ENCODE measurements at places on chromosomes 11 and 22. TPM values are rescaled to one million over a fixed set of nuclear protein-coding genes. Genes with fewer than 3 reads are reported as not detected.

DNA sequence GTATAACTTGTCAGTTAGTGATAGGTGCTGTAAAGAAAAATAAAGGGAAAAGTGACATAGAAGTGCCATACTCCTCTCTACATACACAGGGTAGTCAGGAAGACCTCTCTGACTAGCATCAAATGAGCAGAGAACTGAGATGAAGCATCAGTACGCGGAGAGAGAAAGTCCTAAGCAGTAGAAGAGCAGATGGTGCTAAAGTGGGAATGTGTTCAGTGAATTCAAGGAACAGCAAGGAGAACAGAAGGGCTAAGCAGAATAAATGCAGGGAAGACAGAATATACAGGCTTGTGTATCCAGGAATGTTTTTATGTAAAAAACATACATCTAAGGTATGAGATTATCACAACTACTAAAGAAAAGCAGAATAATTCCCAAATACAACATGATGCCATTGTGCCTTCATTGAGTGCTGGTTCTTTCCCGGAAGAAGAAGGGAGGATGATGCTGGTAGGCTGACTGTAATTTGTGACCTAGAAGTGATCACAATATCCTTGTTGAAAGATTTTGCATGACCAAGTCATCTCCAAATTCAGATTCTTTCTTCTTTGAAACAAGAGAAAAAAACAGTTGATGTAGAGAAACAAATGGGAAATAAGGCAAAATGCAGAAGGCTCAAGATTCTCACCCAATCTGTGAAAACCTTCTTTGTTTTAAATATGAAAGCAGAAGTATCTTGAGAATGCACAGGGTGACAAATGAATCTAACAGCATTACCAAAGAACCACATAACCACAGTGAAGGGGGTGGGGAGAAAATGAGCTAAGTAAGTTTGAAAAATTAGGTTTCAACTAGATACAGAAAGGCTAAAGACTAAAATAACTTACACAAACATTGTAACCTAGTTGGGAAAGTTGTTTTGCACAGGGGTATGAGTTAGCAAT, 20.5 kb downstream of the MRE11 start:
- DNase-seq = no peak

- DNase-seq = peak; percentile 16
Measured at GRCh38 chr11:32894149-32894827, 1.7 kb downstream of the QSER1 start.

The RNH1 gene
- total RNA-seq = 112 TPM

- no peak for DNase-seq
Measured at GRCh38 chr22:35065796-35066218, at the start of gene ISX. Gene ISX (plus strand): TSS chr22:35066158. CDS start chr22:35067088, 930 bp downstream.

The LRRC75B gene
- total RNA-seq = not detected

The MS4A3 gene
- total RNA-seq = 0.79 TPM

- no peak for DNase-seq
Measured at GRCh38 chr22:47563406-47564157, 801.1 kb downstream of the TBC1D22A start.

GRCh38 chr11:123179586-123179985, 15.5 kb downstream of the CLMP start:
- no peak for DNase-seq

DNA sequence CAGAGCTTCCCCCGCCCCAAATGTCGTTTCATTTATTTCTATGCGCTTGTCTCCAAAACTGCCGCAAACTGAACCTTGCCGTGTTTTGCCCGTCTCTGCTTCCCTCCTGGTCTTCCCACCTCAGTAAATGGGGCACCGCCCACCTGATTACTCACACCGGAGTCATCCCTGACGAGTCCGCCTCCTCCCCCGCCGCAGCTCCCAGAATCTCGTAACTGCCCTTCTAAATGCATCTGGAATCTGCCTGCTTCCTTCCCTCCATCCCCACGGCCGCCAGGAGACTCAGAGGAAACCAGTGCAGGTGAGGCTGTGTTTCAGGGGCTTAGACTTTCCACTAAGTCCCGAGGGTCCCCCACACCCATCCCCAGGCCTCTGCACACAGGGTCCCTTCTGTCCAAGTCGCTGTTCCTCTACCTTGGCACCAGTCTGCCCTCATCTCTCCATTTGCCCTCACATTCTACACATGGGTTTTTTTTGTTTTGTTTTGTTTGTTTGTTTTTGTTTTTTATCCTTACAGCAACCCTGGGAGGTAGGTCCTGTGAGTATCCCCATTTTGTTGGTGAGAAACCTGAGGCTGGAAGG, 62.6 kb upstream of the PHF21B start:
- DNase-seq = no peak

DNA sequence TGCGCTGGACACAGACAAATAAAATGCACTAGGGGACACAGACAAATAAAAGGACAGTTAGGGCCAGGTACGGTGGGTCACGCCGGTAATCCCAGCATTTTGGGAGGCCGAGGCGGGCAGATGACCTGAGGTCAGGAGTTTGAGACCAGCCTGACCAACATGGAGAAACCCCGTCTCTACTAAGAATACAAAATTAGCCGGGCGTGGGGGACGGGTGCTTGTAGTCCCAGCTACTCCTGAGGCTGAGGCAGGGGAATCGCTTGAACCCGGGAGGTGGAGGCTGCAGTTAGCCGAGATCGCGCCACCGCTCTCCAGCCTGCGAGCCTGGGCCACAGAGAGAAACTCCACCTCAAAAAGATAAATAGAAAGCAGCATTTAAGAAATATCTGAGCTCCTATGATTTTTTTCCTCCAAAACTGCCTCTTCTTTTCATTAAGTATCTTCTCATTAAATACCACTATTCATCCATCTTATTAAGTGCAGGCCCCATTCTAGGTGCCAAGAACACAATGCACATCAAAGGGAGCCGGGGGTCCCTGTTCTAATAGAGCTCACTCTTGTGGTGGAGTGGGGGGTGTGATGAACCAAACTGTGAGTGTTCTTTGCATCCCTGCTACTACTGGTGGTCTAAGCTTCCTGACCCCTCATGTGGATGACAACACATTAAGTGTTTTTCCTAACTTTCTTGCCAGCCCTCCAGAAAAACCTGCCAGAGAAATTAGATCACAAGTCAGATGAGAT, 766 bp upstream of the ZNHIT2 start:
- no peak for DNase-seq

The TKFC gene
- 29.6 TPM for total RNA-seq

The MS4A4A gene
- total RNA-seq = not detected

The RGL4 gene
- total RNA-seq = 22.1 TPM

- no peak for DNase-seq
Measured at GRCh38 chr11:114209904-114210303, 86.3 kb upstream of the NNMT start.

GRCh38 chr11:12319988-12320387, 57.4 kb upstream of the PARVA start:
- no peak for DNase-seq

GRCh38 chr11:123654566-123655081, at the start of gene SCN3B:
Gene SCN3B (minus strand): TSS chr11:123654624. CDS start chr11:123653801, 823 bp downstream.
- DNase-seq = peak; percentile 10

The GAS2L1 gene
- 1.8 TPM for total RNA-seq

GRCh38 chr11:1387961-1388762, 1.6 kb upstream of the BRSK2 start:
- no peak for DNase-seq

GRCh38 chr22:23233752-23234408, 53.6 kb downstream of the BCR start:
- DNase-seq = no peak

The ESAM gene
- total RNA-seq = 3.0 TPM

- DNase-seq = no peak
Measured at GRCh38 chr11:92703449-92703830, 266.0 kb upstream of the MTNR1B start.

The PHRF1 gene
- total RNA-seq = 43.8 TPM

DNA sequence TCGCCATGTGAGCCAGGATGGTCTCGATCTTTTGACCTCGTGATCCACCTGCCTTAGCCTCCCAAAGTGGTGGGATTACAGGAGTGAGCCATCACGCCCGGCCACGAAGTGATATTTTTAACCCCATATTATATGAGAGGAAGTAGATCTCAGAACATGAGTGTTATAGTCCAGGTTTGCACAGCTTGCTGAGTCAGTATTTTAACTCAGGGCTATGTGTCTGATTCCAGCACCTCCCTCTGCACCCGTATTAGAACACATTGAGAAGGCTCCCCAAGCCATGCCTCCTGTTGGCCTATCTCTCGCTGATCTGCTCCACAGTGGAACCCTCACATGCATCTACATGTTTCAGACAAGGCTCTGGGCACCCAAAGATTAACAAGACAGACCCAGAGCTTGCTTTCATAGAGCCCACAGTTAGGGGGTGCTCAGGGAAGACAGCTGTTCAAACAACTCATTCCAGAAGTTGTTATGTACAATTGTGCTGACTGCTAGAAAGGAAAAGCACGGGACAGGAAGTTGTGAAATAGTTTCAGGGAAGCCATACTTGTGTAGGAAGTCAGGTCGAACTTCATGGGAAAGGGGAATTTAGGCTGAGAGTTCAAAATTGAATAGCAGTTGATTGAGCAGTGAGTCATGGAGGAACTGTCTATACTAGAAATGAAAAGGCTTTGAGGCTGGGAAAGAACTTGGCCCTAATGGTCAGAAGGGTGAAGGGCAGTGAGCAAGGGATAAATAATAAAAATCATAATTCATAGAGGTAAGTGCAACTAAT, 49.3 kb upstream of the CLPB start:
- no peak for DNase-seq

DNA sequence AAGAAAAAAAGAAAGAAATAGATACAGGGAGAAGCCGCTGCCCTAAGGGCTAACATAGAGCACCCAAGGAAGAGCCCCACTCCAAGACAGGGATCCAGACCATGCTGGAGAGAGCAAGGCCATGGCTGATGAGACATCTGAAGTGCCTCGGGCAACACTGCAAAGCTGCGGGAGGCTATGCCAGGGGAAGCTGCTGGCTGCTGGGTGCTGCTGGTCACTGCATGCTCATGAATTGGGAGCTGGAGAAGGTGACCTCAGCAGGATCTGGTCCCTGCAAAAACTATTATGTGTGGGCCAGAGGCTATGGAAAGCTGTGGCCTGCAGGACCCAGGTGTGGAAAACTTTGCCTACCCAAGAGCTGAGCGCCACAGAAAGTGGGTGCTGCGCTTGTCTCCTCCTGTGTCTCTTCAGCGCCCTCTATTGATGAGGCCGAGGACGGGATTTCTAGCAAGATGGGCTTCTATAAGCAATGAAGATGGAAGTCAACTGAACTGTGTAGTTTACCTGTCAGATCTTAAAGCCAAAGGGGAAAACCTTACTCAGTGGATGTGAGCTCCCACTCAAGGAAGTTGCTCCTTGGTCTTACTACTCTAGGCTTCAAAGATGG, 17.3 kb upstream of the SLC29A2 start:
- DNase-seq = peak; percentile 46

- DNase-seq = no peak
Measured at GRCh38 chr22:48827904-48828555, 999.6 kb downstream of the BRD1 start.

The PLAAT3 gene
- total RNA-seq = 5.8 TPM

The YPEL4 gene
- total RNA-seq = 0.99 TPM

- peak; percentile 49 for DNase-seq
Measured at GRCh38 chr11:114172055-114172861, 112.7 kb downstream of the ZBTB16 start.

DNA sequence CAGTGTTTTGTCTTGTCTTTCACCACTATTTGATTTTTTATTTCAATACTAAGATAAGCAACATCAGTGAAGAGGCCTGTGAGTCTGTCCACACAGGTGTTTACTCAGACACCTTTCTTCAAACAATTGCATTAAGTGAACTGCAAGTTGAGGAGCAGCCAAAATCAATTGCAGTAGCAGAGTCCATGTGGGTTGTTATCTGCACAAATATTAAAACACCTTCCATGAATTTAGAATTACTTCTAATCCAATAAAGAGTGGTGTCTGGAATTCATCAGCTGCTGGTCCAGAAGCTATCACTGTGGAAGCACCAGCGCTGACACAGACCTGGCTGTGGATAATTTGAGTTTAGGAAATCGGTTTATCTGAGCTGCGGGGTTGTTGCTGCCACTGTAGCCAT, 83.5 kb upstream of the FAT3 start:
- DNase-seq = no peak

- DNase-seq = peak; percentile 18
Measured at GRCh38 chr11:69044111-69045013, 4.4 kb upstream of the TPCN2 start.

The DESI1 gene
- 30.5 TPM for total RNA-seq

GRCh38 chr11:12321217-12321937, 56.0 kb upstream of the PARVA start:
- DNase-seq = peak; percentile 20

DNA sequence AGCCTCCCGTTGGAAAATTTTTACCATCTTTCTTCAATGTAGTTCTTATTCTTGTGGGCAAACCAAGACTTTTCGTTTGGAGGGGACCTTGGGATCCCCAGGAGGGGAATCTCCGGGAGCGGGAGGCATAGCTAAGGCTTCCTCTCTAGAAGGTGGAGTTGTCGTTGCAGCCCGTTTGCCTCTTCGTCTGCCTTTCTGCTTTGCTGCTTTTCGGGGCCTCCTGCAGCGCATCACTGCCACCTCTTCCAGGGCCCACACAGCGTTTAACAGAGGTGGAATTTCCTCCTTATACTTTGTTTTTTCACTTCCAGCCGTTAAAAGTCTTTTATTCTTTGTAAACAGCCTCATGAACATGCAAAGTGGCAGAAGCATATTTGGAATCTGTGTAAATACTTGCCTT, 3.5 kb upstream of the IFITM3 start:
- DNase-seq = no peak

DNA sequence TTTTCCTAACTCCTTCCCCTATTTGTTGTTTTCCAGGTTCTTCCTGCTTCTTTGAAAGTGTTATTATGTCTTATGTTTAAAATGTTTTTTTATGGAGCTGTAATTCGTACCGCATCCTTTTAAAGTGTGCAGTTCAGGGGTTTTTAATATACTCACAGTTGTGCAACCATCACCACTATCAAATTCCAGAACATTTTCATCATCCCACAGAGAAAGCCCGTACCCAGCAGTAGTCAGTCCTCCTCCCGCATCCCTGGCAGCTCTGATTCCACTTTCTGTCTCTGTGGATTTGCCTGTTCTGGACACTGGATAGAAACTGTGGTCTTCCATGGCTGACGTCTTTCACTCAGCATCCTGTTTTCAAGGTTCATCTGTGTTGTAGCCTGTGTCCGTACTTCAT, 73.7 kb downstream of the JAM3 start:
- DNase-seq = no peak

All from CD4-positive, CD25-positive, alpha-beta regulatory T cell (primary cell).